RPMI7951 (cell line): ENCODE measurements at places on chromosomes 13 and 19. TPM values are rescaled to one million over a fixed set of nuclear protein-coding genes. Genes with fewer than 3 reads are reported as not detected.
A peak's percentile ranks its signal among the peaks of the same experiment; 100 is the strongest.

FAM124A gene
- total RNA-seq, result 0.10 and 0.24 TPM in 2 replicates

JAK3 gene
- 0.59 and 1.3 TPM in 2 replicates for total RNA-seq

SSC5D gene
- 3.2 and 3.6 TPM in 2 replicates for total RNA-seq

LIPE gene
- 10.1 and 13.2 TPM in 2 replicates for total RNA-seq

CYP2A6 gene
- total RNA-seq, result not detected in 2 replicates

AKT1S1 gene
- total RNA-seq, result 10.8 and 15.3 TPM in 2 replicates

DNA sequence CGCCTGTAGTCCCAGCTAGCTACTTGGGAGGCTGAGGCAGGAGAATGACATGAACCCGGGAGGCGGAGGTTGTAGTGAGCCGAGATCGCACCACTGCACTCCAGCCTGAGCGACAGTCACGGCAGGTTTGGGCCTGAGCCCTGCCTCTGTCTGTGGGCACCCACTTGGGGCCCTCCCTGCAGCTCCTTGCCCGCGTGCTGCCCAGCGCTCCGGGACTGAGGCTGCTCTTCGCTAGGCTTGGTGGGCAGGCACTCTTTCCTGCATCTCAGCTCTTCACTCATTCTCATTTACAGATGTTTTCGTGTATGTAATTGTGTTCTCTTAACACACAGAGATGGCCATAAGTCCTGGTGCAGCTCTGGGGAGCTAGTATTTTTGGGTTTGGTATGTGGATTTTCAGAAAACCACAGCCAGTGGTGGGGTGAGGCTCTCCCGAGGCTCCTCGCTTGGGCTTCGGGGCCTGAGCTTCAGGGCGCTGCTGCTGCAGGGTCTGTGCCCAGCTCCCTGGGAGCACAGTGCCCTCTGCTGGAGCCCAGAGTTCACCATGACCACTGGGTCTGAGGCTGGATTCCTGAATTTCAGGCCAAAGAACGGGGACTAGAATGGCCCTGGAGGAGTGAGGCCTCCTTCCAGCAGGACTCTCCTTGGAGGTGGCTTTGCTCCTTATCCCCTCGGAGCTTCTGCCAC lies 15.2 kb downstream of the UPF1 start:
- peak; percentile 64 for DNase-seq

- no peak for DNase-seq
Measured at GRCh38 chr19:1399745-1400144, 1.6 kb downstream of the GAMT start.

DNA sequence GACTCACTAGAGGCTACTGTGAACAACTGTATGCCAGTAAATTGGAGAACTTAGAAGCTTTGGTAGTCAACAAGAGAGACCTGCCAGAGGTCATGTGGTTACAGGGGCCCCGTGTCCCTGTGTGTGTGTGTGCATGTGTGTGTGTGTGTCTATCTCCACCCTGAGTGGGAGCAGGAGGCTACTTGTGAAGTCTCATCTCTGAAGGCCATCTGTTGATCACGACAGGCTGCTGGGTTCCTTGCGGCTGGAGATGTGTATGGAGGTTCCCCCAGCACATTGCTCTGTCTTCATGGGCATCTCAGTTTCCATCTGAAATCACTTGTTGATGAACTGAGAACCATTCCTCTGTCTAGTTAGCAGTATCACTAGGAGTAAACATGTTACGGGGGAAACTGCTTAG lies 58.2 kb upstream of the TEX29 start:
- no peak for DNase-seq

- no peak for DNase-seq
Measured at GRCh38 chr19:13420780-13421179, 85.5 kb downstream of the CACNA1A start.

GRCh38 chr13:109900320-109900719 lies 113.9 kb upstream of the IRS2 start:
- no peak for DNase-seq

DNA sequence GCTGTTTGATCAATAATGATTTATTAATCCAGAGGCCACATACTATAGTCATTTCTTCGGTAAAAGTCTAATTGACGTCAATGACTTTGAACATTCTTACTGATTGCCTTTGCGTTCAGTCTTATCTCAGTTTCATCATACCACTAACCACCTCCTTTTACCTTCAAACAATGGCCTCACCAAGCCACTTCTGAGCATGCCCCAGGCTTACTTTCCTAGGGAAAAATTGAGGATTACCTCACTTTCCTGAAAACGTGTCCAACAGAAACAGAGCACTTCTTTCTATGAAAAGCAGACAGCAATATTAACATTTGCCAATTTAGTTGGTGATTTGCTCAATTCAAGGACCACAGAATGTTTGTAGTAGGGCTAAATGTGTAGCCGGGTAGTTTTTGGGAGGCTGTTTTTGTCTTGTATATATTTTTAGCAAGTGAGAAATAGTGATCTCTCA lies 157.6 kb downstream of the KLF5 start:
- DNase-seq, result no peak

GRCh38 chr13:42373048-42373812 lies 101.3 kb downstream of the AKAP11 start:
- DNase-seq, result no peak

- DNase-seq, result no peak
Measured at GRCh38 chr13:40996426-40997092, 22.6 kb downstream of the ELF1 start.

- DNase-seq, result no peak
Measured at GRCh38 chr13:28449826-28450773, 44.8 kb downstream of the FLT1 start.

- no peak for DNase-seq
Measured at GRCh38 chr19:8221161-8221560, 12.0 kb downstream of the CERS4 start.

DNA sequence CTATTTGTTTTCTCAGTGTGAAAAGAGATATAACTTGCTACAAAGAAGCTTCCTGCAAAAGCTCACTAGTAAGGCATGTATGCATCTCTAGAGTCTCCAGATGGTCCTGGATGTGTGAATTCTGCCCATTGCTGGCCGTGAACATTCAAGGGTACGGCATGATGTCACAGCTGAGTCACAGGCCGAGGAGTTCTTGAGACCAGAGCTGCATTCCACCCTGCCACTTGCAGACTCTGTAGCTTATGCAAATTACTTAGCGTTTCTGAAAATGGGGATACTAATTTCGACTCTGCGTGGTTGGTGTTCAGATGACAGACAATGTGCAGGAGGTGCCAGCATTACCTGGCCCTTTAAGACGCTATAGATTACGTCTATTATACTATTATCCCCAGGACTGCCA lies 470.7 kb downstream of the ZNF536 start:
- no peak for DNase-seq

DNA sequence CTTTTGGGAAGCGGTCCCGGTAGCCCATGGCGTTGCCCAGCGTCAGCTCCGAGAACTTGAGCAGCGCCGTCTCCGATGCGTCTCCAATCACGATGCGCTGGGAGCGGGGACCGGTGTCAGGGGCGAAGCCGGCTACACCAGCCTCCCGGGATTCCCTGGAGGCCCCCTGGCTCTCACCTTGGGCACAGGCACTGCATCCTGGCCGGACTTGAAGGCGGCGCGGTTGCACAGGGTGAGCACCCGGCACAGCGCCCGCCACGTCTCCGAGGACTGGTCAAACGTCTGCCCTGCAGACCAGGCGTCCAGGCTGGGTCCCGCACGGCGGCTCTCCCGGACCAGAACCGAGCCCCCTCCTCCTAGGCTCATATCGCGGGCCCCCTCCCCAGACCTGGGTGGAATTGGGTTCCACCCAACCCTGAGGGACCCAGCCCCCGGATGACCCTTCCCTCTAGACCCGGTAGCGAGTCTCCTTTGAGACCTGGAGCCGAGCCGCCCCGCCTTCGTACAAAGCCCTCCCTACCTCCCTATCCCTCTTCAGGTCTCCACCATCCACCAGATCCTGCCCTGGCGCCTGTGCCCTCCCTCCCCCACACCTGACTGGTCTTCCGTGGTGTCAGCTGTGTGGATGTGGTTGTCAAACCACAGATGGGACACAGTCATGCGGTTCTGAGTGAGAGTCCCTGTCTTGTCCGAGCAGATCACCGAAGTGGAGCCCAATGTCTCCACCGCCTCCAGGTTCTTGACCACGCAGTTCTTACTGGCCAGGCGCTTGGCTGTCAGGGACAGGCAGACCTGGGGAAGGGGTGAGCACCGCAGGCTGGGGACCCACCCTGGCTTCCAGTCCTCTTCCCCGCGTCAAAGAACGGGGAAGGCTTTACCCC lies 4.8 kb downstream of the ATP4A start:
- DNase-seq, result no peak
